Activated gamma-delta T cell treated with Interleukin-2 at 50 U/mL for 16 hours (primary cell): ENCODE measurements at places on chromosomes 3 and 15.

GRCh38 chr15:41011055-41011815 is 58.0 kb downstream of the CHAC1 start:
- no peak for DNase-seq

DNA sequence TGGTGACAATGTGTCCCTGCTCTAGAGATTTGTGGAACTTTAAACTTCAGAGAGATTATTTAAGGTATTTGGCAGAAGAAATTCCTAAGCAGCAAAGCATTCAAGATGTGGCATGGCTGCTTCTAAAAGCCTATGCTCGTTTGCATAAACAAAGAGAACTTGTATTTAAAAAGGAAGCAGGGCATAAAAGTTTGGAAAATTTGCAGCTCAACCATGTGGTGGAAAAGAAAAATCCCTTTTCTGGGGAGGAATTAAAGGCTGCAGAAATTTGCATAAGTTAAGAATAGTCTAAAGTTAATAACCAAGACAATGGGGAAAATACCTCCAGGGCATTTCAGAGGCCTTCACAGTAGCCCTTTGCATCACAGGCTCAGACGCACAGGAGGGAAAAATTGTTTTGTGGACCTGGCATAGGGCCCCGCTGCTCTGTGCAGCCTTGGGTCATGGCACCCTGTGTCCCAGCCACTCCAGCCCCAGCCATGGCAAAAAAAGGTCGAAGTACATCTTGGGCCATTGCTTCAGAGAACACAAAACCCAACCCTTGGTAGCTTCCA is 1109.1 kb downstream of the OTOL1 start:
- DNase-seq = no peak

GRCh38 chr3:192371870-192372400 is 355.4 kb downstream of the FGF12 start:
- DNase-seq = no peak

GRCh38 chr3:116039651-116039985 is 405.7 kb downstream of the LSAMP start:
- no peak for DNase-seq

GRCh38 chr15:23877502-23878412 is 190.7 kb upstream of the NDN start:
- no peak for DNase-seq

GRCh38 chr3:50295553-50296431 is 3.4 kb downstream of the HYAL3 start:
- DNase-seq = no peak

- DNase-seq = no peak
Observed at GRCh38 chr15:77557144-77557543, 75.6 kb downstream of the LINGO1 start.

DNA sequence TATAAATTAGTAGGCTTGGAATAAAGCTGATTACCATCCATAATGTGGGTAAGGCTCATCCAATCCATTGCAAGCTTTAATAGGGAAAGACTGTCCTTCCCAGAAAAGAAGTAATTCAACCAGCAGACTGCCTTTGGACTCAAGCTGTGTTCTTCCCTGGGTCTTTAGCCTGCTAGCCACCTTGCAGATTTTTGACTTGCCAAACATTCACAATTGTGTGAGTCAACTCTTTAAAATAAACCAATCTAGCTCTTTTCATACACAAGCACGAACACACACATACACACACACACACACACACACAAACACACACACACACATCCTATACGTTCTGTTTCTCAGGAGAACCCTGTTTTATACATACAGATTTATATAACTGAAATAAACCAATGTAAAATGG is 248.1 kb downstream of the NAALADL2 start:
- DNase-seq = no peak
